ENCODE measurements at places on chromosomes 7 and 10.

GRCh38 chr7:3780525-3780924 is 479.5 kb downstream of the SDK1 start:
- peaks cover 9% of the 10 kb centered on the region for H3K36me3 ChIP-seq
- no peaks in the 10 kb centered on the region for H3K4me1 ChIP-seq
- H3K27me3 ChIP-seq: no peaks in the 10 kb centered on the region
- H3K4me3 ChIP-seq: no peak overlapping the region
- DNase-seq: no peak
- no peak overlapping the region for H3K27ac ChIP-seq

DNA sequence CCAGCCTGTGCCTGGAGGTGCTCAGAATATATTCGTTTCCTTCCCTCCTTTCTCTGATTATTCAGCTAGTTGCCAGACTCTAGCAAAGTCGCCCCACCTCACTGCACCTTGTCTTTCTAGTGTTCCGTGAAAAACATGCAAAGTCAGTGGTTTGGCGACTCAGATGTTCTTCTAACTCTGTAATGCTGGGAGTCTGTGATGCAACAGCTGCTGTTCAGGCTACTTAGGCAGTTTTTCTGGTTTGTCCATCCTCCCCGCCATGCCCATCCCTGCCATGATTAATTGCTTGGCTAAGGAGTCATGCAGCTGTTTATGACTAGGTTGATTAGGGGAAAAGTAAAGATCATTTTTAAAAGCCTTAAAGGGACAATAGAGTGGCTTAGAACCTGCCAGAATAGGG is 99.4 kb downstream of the MTPN start:
- peaks cover 2% of the 10 kb centered on the region for H3K36me3 ChIP-seq
- H3K27ac ChIP-seq: no peak overlapping the region
- no peak for DNase-seq
- H3K4me1 ChIP-seq: peaks cover 11% of the 10 kb centered on the region

DNA sequence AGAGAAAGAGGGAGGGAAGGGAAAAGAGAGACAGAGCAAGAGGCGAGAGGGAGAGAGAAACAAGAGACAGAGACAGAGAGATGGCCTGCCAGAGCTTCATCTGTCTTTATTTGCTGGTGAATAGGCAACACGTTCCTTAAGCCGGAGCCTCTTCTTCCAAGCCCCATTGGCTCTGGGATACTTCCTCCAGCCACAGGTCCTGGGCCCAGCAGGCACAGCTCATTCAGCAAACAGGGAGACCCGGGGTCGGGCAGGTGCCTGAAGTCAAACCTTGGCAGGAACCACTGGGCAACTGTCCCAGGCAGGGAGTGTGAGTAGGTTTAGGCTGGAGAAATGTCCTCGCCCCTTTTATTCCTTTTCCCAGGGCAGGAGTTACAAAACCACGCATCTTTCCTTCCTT is 68.2 kb downstream of the MYL10 start:
- peaks cover 12% of the 10 kb centered on the region for H3K36me3 ChIP-seq
- peaks cover 4% of the 10 kb centered on the region for H3K4me1 ChIP-seq
- no peak overlapping the region for H3K4me3 ChIP-seq
- peak; percentile 49 for DNase-seq
- no peak overlapping the region for H3K27ac ChIP-seq
- H3K27me3 ChIP-seq: peaks cover 2% of the 10 kb centered on the region

- peak within 1 kb of the TSS; percentile 41 for H3K27ac ChIP-seq
- no peak for DNase-seq
- peaks cover 13% of the 10 kb centered on the region for H3K4me1 ChIP-seq
Observed at GRCh38 chr7:1555813-1556543, at the start of gene TMEM184A. Gene TMEM184A (minus strand): TSS chr7:1556205. CDS start chr7:1555484, 721 bp downstream.

GRCh38 chr7:33195264-33195663 is 65.9 kb downstream of the BBS9 start:
- H3K4me1 ChIP-seq: peaks cover 14% of the 10 kb centered on the region
- H3K36me3 ChIP-seq: no peaks in the 10 kb centered on the region
- H3K27me3 ChIP-seq: no peaks in the 10 kb centered on the region
- H3K4me3 ChIP-seq: no peak overlapping the region
- no peak overlapping the region for H3K27ac ChIP-seq

- no peak overlapping the region for H3K4me3 ChIP-seq
- no peaks in the 10 kb centered on the region for H3K27me3 ChIP-seq
- peak overlapping the region; percentile 41 for H3K27ac ChIP-seq
- peaks cover 37% of the 10 kb centered on the region for H3K4me1 ChIP-seq
Observed at GRCh38 chr7:110947408-110947807, 143.5 kb upstream of the LRRN3 start.

- no peak overlapping the region for H3K4me3 ChIP-seq
- H3K4me1 ChIP-seq: peaks cover 20% of the 10 kb centered on the region
- no peaks in the 10 kb centered on the region for H3K27me3 ChIP-seq
- peak overlapping the region; percentile 19 for H3K27ac ChIP-seq
Observed at GRCh38 chr10:60848126-60848525, 69.8 kb downstream of the CDK1 start.

DNA sequence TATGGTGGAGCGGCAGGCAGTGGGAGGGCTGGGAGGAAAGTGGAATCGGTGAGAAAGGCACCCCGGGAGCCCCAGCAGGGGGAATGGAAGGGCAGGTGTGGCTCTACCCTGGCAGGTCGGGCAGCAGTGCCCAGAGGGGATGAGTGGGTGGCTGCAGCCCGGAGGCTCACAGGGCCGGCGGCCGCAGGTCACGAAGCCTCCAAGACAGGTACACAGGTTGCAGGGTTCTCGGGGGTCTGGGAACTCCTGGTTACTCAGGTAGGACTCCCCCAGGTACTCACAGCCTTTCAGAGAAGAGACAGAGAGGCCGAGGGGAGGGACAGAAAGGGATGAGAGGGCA is 21.8 kb downstream of the KCP start:
- DNase-seq: peak; percentile 77
- no peaks in the 10 kb centered on the region for H3K4me1 ChIP-seq
- no peaks in the 10 kb centered on the region for H3K36me3 ChIP-seq
- no peak overlapping the region for H3K4me3 ChIP-seq
- peaks cover 3% of the 10 kb centered on the region for H3K27me3 ChIP-seq

GRCh38 chr10:92690915-92691590 is 1.3 kb downstream of the HHEX start:
- DNase-seq: no peak
- peaks cover 16% of the 10 kb centered on the region for H3K27me3 ChIP-seq
- peak overlapping the region; percentile 40 for H3K4me3 ChIP-seq
- peaks cover 13% of the 10 kb centered on the region for H3K4me1 ChIP-seq
- no peak overlapping the region for H3K27ac ChIP-seq

DNA sequence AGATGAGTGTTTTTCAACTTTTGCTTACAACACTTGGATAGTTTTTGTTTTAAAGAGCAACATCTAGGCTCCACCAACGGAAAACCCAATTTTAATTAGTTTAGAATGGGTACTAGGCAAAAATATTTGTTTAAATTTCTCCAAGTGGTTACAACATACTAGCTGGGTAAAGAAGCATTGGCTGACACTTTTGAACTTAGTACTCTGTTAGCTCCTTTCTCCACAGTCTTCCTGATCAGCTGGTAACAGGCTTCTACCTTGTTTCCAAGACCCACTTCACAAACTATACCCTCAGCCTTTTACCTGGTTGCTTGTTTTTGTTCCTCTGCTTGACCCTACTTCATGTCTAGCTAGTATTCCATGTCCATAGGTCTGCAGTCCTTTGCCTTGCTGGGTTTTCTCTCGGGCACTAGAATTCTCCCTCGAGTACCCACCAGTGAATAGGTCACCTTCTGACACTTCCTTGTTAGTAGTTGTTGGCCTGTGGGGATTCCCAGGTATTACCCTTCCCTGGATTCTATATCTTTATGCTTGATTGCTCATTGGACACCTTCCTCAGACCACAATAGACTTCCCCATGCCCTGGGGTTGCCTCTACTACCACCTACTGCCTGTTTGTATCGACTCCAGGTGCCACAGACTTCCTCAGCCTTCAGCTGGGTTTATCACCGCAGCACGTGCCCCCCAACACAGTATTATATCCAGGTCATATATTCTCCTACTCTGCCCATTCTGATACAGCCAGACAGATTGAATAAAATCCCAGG is 42.0 kb downstream of the PRPS1L1 start:
- H3K4me3 ChIP-seq: no peak overlapping the region
- H3K36me3 ChIP-seq: no peaks in the 10 kb centered on the region
- H3K27me3 ChIP-seq: no peaks in the 10 kb centered on the region
- no peak overlapping the region for H3K27ac ChIP-seq
- peaks cover 9% of the 10 kb centered on the region for H3K4me1 ChIP-seq
- no peak for DNase-seq

DNA sequence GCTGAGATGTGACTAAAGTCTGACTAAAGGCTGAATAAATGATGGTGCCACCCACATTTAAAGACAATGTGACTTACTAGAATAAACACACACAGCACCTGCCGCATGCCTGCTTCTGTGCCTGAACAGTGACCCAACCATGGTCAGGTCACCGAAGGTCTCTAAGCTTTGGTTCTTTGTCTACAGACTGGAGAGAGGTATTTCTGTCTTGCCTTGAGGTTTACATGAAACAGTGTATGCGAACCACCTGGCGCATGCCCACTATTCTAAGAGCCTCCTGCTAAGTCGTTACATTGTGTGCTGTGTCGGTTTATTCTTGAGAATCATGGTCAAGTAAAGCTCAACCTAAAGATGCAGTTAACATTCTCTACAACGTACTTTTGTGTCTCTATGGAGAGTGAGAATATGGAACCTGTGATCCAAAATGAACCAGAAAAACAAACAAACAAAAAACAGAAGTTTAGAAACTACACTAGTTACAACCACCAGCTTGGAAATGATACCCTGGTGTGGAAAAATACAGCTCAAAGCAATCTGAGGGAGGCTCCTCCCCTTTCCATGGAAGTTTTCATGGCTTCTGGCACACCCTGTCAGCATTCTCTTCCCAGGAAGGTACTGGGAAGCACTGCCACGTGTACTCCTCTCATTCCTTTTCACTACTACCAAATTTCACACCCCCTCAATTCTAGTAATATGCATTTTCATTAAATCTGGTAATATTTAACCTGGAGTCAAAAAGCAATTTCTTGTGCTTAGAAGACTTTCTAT is 40.0 kb downstream of the VOPP1 start:
- peaks cover 59% of the 10 kb centered on the region for H3K4me1 ChIP-seq
- H3K27me3 ChIP-seq: no peaks in the 10 kb centered on the region
- no peak overlapping the region for H3K4me3 ChIP-seq
- no peak for DNase-seq

GRCh38 chr7:12211711-12212485 is 804 bp downstream of the TMEM106B start:
- H3K36me3 ChIP-seq: peaks cover 4% of the 10 kb centered on the region
- peaks cover 20% of the 10 kb centered on the region for H3K4me1 ChIP-seq
- peak overlapping the region; percentile 92 for H3K4me3 ChIP-seq
- peaks cover 17% of the 10 kb centered on the region for H3K27me3 ChIP-seq
- no peak for DNase-seq

GRCh38 chr10:49650724-49651034 is 28.8 kb upstream of the C10orf53 start:
- peaks cover 35% of the 10 kb centered on the region for H3K27me3 ChIP-seq
- no peaks in the 10 kb centered on the region for H3K36me3 ChIP-seq
- no peak overlapping the region for H3K4me3 ChIP-seq

GRCh38 chr10:85402541-85402940 is 964.1 kb downstream of the GRID1 start:
- no peak overlapping the region for H3K27ac ChIP-seq
- DNase-seq: no peak
- H3K4me1 ChIP-seq: no peaks in the 10 kb centered on the region
- no peak overlapping the region for H3K4me3 ChIP-seq
- peaks cover 8% of the 10 kb centered on the region for H3K27me3 ChIP-seq

GRCh38 chr7:16826060-16826459 is 21.3 kb upstream of the AGR2 start:
- peaks cover 2% of the 10 kb centered on the region for H3K36me3 ChIP-seq
- no peak for DNase-seq
- H3K4me3 ChIP-seq: no peak overlapping the region
- H3K27ac ChIP-seq: no peak overlapping the region
- no peaks in the 10 kb centered on the region for H3K4me1 ChIP-seq

- no peak for DNase-seq
- H3K4me3 ChIP-seq: no peak overlapping the region
- no peaks in the 10 kb centered on the region for H3K36me3 ChIP-seq
- H3K27me3 ChIP-seq: peaks cover 3% of the 10 kb centered on the region
- no peaks in the 10 kb centered on the region for H3K4me1 ChIP-seq
Observed at GRCh38 chr10:18068401-18068800, 71.8 kb upstream of the CACNB2 start.

- H3K36me3 ChIP-seq: peaks cover 12% of the 10 kb centered on the region
- H3K27me3 ChIP-seq: no peaks in the 10 kb centered on the region
- H3K4me3 ChIP-seq: no peak overlapping the region
Observed at GRCh38 chr7:43944286-43944685, 18.1 kb downstream of the UBE2D4 start.

All from chondrocyte (in vitro differentiated cells).